ENCODE measurements at places on chromosomes 13 and 19.
A peak's percentile ranks its signal among the peaks of the same experiment; 100 is the strongest.

GRCh38 chr19:52248241-52248640 lies 21.1 kb upstream of the ZNF766 start:
- DNase-seq: peak; percentile 56

DNA sequence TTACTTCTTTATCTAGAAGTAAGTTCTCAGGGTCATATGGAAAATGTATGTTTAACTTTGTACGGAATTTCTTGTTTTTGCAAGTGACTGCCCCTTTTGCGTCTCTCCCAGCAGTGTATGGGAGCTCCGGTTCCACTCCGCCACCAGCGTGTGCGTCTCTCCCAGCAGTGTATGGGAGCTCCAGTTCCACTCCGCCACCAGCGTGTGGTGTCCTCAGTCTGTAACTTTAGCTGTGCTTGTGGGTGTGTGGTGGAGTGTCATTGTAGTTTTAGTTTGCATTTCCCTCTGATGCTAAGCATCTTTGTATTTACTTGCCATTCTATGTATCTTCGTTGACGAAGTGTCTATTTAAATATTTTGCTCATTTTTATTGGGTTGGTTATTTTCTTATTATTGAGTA lies 2.4 kb downstream of the CUL4A start:
- DNase-seq: no peak

GRCh38 chr13:66553391-66553790 lies 676.7 kb downstream of the PCDH9 start:
- DNase-seq: no peak

- DNase-seq: no peak
Measured at GRCh38 chr19:658916-659839, 3.8 kb downstream of the RNF126 start.
